ENCODE measurements at places on chromosomes 5 and 9. TPM values are rescaled to one million over a fixed set of nuclear protein-coding genes. Genes with fewer than 3 reads are reported as not detected.

Gene PCDHGC3
- total RNA-seq = 75.6 TPM

Gene ENHO
- total RNA-seq = 0.29 TPM

Gene TAF11L10
- not detected for total RNA-seq

Gene HAND1
- total RNA-seq = not detected

Gene TENT4A
- 5.5 TPM for total RNA-seq

Gene ENG
- 32.1 TPM for total RNA-seq

Gene SNAPC3
- 24.5 TPM for total RNA-seq

Gene IL7R
- total RNA-seq = 1.6 TPM

Gene PCDHA4
- under 0.01 TPM for total RNA-seq

Gene EGFL7
- total RNA-seq = 1.6 TPM

Gene CLIC3
- 1.7 TPM for total RNA-seq

Gene OTULINL
- total RNA-seq = 4.4 TPM

Gene SLC6A19
- not detected for total RNA-seq

Gene EXD3
- 1.3 TPM for total RNA-seq

Gene GGTA1
- not detected for total RNA-seq

Gene ZNF462
- total RNA-seq = 14.2 TPM

Gene DHFR
- total RNA-seq = 67.8 TPM

Gene IL3
- total RNA-seq = not detected

Gene PCDHAC1
- total RNA-seq = not detected

Gene RAPGEF6
- total RNA-seq = 10.8 TPM

Gene RRAGA
- total RNA-seq = 60.0 TPM

Gene C9orf43
- 0.12 TPM for total RNA-seq

Gene IRX2
- not detected for total RNA-seq

Gene ABCA2
- total RNA-seq = 4.1 TPM

Gene HMCN2
- under 0.01 TPM for total RNA-seq

Gene SHISAL2B
- total RNA-seq = not detected

Gene TRIP13
- total RNA-seq = 80.4 TPM

Gene ANKS6
- 8.9 TPM for total RNA-seq

Gene PCDHGB5
- total RNA-seq = 18.6 TPM

Gene CATSPER3
- total RNA-seq = not detected

Gene MSX2
- total RNA-seq = 3.8 TPM

Gene RIMOC1
- total RNA-seq = 20.1 TPM

Gene SGCD
- total RNA-seq = 5.7 TPM

Gene ZNF367
- total RNA-seq = 18.2 TPM

Gene DMRT3
- total RNA-seq = not detected

Gene OR2V2
- not detected for total RNA-seq

Gene RAB3C
- total RNA-seq = not detected

Gene CBY3
- not detected for total RNA-seq

Gene PTGS1
- 10.1 TPM for total RNA-seq

Gene NUP155
- 63.2 TPM for total RNA-seq

Gene MYORG
- 1.7 TPM for total RNA-seq

Gene FAM163B
- total RNA-seq = 1.2 TPM

Gene TEX10
- total RNA-seq = 38.3 TPM

Gene AGXT2
- total RNA-seq = not detected

Gene SLC36A2
- not detected for total RNA-seq
